SK-N-SH treated with all-trans-retinoic acid at 6 μM for 48 hours (cell line): ENCODE measurements at places on chromosomes 4 and X.
A peak's percentile ranks its signal among the peaks of the same experiment; 100 is the strongest.

GRCh38 chr4:4869731-4870571 lies 10.5 kb downstream of the MSX1 start:
- peak; percentile 5; the same call in 1 of the 3 replicates for ATAC-seq

GRCh38 chr4:54509057-54509456 lies 148.7 kb upstream of the KIT start:
- no peak for ATAC-seq

DNA sequence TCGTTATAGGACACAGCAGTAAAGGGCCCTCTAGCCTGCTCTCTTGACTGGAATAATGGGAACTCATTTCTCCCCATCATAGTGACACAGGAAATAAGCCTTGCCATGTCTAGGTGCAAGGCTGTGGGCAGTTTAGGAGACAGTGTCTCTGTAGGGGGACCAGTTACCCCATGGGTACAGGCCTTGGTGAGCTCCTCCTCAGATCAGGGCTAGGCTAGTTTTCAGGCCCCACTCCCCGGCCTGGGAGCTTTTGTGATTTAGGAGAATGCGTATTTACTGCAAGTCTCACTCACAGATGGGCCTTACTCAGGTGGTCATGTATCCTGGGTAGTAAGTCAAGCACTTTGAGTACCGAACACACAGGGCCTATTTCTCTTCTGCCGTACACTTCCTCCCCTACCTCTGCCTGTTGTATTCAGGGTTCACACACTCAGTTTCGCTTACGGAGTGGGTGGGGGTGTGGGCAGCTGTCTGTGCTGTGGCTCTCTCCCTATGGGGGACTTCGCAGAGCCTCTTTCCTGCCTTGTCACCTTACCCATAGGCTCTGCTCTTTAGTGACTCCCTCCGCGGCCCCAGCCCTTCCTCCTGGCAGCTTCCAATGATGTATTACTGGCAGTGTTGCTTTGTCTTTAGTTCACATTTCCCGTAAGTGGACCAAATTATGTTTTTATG lies 34.2 kb downstream of the FAM193A start:
- no peak for ATAC-seq

GRCh38 chrX:149487292-149487691 lies 17.8 kb downstream of the IDS start:
- ATAC-seq = peak; percentile 22; the same call in 1 of the 3 replicates

DNA sequence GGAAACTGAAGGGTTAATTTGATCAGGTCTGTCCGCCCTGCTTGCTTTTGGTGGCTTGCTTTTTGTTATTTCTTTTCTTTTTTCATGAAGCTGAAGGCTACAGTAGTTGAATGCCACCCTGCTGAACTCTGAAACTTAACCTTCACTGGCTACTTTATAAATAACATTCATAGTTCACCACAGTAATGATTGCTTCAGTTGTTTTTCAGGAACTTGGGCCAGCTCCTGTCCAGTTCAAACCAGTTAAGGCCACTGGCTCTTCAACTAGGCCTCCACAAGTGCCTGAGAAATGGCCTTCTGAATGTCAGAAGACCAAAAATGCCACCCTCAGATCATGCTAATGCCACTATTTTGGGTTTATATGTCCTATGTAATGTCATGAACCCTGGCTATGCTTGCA lies 7.7 kb upstream of the ASB9 start:
- ATAC-seq = no peak
